Liver (tissue), 10 donors: ENCODE measurements at places on chromosomes 1 and 21. TPM values are rescaled to one million over a fixed set of nuclear protein-coding genes. Genes with fewer than 3 reads are reported as not detected.
A peak's percentile ranks its signal among the peaks of the same experiment; 100 is the strongest.

Gene OR2T29
- not detected for total RNA-seq

- no peak for DNase-seq
Measured at GRCh38 chr1:228429007-228429406, 12.3 kb upstream of the TRIM17 start.

DNA sequence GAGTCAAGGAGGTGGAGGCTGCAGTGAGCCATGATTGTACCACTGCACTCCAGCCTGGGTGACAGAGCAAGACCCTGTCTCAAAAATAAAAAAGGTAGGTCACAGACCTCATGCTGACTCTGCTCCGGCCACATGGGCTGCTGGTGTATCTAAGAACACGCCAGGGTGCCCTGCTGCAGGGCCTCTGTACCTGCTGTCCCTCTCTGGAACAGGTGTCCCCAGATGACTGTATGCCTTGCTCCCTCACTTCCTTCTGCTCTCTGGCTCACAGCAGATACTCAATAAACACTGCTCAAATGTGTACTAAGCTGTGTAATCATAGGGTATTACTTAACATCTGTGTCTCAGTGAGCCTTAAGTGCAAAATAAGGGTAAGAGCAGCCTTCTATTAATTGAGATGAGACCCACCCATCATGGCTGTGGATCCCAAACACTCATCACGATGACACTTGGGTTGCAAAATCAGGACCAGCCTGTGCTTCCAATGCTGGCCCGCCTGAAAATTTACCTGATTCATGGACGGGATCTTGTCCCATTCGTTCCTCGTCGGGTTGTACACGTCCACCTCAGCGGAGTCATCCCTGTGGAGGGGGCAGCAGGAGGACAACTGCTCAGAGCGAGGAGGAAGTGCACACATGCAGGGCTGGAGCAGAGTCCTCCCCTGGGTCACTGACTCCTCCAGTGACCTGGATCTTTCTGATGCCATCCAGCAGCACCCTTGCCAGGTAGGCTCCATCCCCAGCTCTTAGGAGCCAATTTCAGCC, 7.5 kb downstream of the KLHL21 start:
- DNase-seq, result no peak

- DNase-seq, result no peak
Measured at GRCh38 chr1:66503841-66504470, 30.0 kb upstream of the SGIP1 start.

DNA sequence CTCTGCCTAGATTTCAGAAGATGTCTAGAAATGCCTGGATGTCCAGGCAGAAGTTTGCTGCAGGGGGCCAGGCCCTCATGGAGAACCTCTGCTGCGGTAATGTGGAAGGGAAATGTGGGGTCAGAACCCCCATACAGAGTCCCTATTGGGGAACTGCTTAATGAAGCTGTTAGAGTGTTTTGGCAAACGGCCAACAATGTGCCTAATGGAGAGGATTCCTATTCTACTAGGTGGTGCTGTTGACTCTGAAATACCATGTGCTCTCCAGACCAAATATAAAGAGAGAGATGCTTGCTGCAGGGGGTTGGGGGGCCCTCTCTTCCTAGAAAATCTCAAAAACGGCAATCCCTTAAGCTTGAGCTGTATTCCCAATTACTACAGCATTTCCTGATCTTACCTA, 57.1 kb upstream of the DR1 start:
- no peak for DNase-seq

DNA sequence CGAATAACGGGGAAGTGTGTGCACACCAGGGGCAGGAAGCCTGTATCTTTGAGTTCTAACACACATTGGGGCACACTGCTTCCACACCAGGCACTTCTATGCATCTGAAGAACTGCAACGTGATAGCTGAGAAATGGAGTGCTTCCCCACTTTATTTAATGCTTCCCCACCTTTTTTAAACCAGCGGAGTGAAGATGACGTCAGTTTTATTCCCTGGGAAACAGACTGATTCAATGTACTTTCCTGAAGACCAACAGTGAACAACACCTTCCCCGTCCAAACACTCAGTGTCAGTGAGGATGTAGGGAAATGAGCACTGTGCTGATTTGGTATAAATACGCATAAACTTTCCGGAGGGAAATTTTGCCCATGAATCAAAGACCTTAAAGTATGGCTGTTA, 87.1 kb downstream of the PGBD5 start:
- no peak for DNase-seq

- peak; percentile 17 for DNase-seq
Measured at GRCh38 chr1:223189903-223190724, 47.1 kb upstream of the TLR5 start.

Gene ST6GALNAC3
- 3.4 TPM for total RNA-seq

GRCh38 chr1:180571832-180572636, 13.3 kb downstream of the OVAAL start:
- DNase-seq, result no peak

GRCh38 chr1:223227486-223228196, 84.6 kb upstream of the TLR5 start:
- no peak for DNase-seq

- no peak for DNase-seq
Measured at GRCh38 chr1:179101566-179101965, 19.7 kb downstream of the TOR3A start.
